ENCODE measurements at places on chromosomes 16 and 17. TPM values are rescaled to one million over a fixed set of nuclear protein-coding genes. Genes with fewer than 3 reads are reported as not detected.

DNA sequence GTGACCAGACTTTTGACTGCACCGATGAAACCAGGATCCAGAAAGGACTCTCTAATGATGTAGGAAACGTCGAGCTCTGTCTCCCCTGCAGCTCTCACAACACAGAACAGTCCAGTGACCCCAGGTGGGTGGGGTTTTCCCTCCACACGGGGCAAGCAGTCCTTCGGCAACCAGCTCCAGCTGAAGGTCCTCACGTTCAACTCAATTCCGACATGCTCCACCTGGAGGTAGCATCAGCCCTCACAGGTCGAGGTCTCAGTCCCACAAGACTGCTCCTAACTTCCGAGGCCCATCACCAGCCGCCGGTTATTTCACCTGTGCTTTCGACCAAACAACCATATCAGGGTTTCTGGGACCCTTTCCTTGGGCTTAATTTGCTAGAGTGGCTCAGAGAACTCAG lies 28.2 kb downstream of the ITGAE start:
- no peak overlapping the region for H3K4me3 ChIP-seq
- H3K4me1 ChIP-seq: no peaks in the 10 kb centered on the region
- no peaks in the 10 kb centered on the region for H3K36me3 ChIP-seq
- no peaks in the 10 kb centered on the region for H3K27me3 ChIP-seq
- H3K27ac ChIP-seq: no peak overlapping the region
- no peak for DNase-seq

Gene FBXL19
- polyA plus RNA-seq: 0.31 TPM

Gene ERN2
- polyA plus RNA-seq: 0.01 TPM

DNA sequence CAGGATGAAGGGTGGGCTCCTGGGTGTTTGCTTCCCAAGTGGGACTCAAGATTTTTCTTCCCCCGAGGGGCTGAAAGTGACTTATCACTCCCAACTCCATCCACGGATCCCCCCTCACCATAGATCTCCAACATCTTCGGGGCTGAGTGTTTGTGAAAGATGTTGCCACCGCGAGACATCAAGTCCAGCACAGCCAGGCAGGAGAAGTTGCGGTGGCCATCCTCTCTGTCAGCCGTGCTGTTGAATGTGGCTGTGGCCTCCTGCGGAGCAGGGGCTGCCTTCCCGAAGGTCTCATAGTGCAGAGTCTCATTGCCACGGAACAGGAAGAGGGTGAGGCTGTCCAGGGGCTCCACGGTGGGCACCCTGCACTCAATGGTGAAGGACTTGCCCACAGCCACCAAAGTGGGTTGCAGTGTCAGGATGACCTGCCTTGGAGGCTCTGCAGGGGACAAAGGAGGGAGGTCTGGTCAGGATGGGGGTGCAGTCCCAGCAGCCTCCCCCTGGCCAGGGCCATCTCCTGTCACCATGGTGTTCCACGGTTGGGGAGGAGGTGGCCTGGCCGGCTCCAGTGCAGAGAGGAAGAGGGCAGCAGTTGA lies 5.5 kb downstream of the PRR29 start:
- no peaks in the 10 kb centered on the region for H3K4me1 ChIP-seq
- peaks cover 2% of the 10 kb centered on the region for H3K27me3 ChIP-seq
- no peak for DNase-seq
- H3K36me3 ChIP-seq: no peaks in the 10 kb centered on the region
- H3K27ac ChIP-seq: no peak overlapping the region

- H3K27ac ChIP-seq: no peak overlapping the region
- no peaks in the 10 kb centered on the region for H3K36me3 ChIP-seq
- no peaks in the 10 kb centered on the region for H3K27me3 ChIP-seq
Observed at GRCh38 chr17:4395111-4395478, 28.6 kb upstream of the UBE2G1 start.

- H3K36me3 ChIP-seq: peaks cover 20% of the 10 kb centered on the region
- no peak overlapping the region for H3K27ac ChIP-seq
- no peaks in the 10 kb centered on the region for H3K27me3 ChIP-seq
Observed at GRCh38 chr16:11706180-11706742, 36.4 kb downstream of the TXNDC11 start.

Gene HIGD1B
- 0.28 TPM for polyA plus RNA-seq

DNA sequence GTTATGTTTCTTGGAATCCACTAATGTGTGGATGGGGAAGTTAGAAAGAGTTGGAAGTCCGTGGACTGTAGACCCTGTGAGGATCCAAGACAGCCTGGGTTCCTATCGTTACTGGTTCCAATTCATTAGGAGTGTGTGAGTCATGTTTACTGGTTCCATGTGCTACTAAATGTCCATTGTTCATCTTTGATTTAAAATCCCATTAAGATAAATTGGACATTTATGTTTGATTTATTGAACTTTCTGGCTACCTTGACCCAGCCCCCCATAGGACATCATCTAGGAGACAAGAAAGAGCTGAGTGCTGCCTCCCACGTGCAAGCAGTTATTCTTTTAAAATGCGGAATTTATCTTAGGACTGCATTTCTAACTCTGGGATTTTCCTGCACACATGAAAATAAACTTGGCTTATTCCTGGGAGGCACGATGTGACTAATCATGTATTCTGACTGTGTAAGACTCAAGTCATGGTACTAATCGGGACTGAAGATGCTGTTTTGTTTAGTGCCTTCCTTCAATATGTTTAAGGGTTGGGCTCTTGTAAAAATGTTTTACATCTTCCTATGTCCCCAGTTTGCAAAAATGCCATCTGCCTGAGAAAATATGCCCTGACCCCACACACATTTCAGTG lies 53.4 kb downstream of the RGS9 start:
- H3K27me3 ChIP-seq: no peaks in the 10 kb centered on the region
- DNase-seq: no peak
- H3K36me3 ChIP-seq: no peaks in the 10 kb centered on the region
- no peak overlapping the region for H3K27ac ChIP-seq
- H3K4me3 ChIP-seq: no peak overlapping the region
- H3K4me1 ChIP-seq: peaks cover 13% of the 10 kb centered on the region

Measured in liver (tissue), 10 donors.